Esophagus mucosa (tissue), 1 donor: ENCODE measurements at places on chromosomes 5 and 9.
A peak's percentile ranks its signal among the peaks of the same experiment; 100 is the strongest.

- peak; percentile 47 for ATAC-seq
Observed at GRCh38 chr5:109759306-109759705, 69.6 kb downstream of the MAN2A1 start.

DNA sequence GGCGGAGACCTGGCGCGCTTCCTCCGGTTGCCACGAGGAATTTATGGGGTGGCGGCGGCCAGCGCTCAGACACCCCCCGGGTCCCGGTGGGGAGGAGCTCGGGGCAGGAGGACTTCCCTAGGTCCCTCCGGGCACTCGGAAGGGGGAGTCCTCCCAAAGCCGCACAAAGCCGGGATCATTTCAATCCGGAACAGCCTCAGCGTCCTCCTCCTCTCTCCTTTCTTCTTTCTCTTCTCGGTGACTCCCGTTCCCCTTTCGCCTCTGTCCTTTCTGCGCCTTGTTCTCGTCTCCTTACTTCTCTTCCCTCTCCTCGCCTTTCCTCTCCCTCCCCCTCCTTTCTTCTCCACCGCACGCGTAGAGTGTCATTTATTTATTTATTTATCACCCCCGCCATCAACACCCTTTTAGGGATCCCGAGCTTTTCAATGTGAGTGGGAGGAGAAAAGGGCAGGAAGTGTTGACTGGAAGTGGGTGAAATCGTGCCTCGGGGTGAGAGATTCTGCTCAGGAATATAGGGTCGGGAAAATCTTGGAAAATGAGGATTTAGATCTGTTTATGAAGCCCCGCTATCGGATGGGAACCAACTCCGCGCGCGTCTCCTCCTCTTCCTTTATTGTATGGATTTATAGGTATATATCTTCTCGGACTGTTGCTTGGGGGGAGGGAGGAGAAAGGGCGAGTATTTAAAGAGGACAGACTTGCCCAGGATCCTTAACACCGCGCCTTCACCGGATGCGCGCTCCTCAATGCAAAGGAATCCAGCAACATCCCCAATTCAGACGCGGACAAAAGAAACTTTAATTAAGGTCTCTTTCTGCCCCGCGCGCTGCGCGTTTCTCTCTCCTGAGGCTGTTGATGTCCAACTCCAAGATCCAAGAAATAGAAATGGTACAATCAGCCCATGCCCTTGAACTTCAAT is 2.0 kb upstream of the ZNF462 start:
- ATAC-seq, result no peak

DNA sequence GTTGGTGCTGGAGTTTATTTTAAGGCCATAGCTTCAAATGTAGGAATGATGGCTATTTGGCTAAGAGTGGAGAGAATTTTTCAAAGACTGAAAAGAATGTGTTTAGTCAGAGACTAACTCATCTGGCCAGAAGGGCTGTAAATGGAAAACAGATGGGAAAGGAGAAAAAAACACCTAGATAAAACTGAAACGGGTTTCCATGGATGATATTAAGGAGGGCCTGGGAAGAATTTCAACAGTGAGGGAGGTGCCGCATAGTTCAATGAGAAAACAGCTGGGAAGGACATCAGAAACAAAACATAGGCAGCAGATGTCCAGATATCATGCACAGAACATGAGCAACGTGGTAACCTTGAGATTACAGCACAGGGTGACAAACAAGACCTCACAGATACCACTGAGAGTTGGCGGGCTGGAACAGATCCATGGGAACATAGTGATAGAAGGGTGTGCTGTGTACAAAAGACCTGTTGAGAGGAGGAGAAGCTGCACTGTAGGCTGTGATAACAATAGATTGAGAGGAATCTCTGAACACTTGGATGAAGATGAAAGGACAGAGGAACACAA is 31.2 kb upstream of the RAD23B start:
- ATAC-seq, result no peak

GRCh38 chr9:19492775-19493173 is 84.0 kb downstream of the ACER2 start:
- no peak for ATAC-seq

DNA sequence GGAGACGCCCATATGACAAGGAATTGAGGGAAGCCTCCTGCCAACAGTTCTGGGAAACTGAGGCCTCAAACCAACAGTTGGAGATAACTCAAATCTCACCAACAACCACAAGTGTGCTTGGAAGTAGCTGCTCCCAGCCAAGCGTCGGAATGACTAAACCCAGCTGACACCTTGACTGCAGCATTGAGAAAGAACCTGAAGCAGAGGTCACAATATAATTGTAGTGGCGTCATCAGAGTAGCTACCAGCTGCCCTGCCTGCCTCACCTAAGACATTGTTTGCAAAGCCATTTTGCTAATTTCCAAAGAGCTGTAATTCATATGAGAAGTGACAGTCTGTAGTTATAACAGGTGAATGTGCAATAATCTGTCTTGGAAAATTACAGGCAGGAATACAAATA is 40.8 kb upstream of the ANKRD31 start:
- peak; percentile 71 for ATAC-seq

DNA sequence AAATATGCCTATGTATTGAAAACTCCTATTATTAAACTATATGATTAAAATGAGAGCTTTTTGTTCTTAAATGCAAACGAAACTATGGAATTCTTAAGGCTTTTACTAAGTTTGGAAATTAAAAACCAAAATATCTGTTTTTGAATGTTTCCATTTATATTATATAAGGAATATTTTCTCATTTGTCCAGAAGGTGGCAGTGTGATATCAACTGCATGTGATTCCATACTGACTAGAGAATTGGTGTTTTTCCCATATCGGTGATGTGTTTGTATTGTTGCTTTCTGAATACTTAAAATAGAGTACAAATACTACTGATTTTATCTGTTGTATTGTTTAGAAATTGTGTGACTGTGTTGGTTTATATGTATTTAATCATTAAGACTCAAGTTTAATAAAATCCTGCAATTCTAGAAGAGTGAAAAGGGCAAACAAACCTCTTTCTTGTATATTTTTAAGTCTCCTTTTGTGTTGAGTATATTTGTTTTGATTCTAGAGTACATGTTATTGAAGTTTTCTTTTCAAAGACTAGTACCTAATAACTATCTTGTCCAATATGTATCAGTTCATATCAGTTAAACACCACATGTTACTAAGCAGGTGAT is 320.8 kb downstream of the CCDC171 start:
- ATAC-seq, result no peak
